Activated CD8-positive, alpha-beta memory T cell treated with anti-CD3 and anti-CD28 coated beads, Interleukin-2, amount 50 U/mL, for 4 hours (primary cell): ENCODE measurements at places on chromosomes 5 and 9.

DNA sequence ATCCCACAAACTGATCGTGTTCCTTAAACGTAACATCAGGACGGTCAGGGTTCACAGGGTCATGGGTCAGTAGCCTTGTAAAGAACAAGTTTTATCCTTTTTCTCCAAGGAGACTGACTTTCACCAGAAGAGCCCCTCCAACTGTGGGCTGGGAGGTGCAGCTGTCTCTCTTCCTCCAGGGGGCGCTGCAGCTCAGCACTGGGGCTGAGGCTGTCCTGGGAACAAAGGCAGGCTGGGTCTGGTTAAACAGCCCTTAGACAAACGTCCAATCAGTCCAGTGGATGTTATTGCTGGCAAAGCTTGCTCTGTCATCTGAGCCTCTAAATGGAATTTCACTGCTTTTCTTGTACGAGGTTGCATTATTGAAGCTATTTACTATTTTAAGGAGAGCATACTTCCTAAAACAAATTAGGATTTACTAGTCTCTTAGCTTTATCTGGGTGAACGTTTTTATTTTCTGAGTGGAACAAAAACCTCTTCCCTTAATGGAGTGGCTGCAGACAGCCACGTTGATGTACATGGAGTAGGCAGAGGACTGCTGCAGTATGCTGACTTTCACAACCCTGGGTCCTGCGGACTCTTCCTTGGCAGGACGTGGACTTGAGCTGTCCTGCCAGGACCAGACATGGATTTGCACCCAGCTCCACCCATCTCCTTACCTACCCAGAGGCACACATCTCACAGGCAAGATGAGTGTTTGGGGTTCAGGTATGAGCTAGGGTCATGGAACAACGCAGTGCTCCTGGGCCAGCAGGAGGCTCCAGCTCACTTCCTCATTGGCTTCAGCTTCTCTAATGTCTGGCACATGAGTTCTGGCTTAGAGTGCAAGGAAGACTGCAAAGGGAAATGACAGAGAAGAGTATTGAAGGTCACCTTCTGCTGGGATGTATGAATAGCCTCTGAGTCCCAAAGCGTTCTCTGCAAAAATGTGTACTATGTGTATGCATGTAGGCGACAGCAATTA lies 7.8 kb downstream of the EXOSC2 start:
- DNase-seq: peak; percentile 70

- DNase-seq: no peak
These were observed 72.0 kb upstream of the ENTREP1 start for GRCh38 chr9:69253057-69253456.

GRCh38 chr9:92414566-92414965 lies 9.7 kb downstream of the OMD start:
- DNase-seq: no peak

DNA sequence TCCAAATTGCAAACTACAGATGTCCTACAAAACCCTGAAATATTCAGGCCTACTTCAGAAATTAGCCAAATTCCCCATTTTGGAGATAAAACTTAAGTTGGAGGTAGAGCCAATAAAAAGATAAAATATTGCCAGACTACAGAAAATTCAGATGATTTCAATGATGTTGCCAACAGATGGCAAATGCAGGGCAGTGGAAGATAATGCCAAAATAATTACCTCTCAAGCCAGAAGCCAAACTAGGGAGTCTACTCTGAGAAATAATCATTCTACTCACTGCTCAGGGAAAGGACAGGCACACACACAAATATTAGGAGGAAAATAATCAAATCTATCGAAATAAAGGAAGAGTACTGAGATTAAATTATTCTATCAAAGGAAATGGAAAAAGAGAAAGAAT lies 347.5 kb upstream of the CCNG1 start:
- DNase-seq: no peak

DNA sequence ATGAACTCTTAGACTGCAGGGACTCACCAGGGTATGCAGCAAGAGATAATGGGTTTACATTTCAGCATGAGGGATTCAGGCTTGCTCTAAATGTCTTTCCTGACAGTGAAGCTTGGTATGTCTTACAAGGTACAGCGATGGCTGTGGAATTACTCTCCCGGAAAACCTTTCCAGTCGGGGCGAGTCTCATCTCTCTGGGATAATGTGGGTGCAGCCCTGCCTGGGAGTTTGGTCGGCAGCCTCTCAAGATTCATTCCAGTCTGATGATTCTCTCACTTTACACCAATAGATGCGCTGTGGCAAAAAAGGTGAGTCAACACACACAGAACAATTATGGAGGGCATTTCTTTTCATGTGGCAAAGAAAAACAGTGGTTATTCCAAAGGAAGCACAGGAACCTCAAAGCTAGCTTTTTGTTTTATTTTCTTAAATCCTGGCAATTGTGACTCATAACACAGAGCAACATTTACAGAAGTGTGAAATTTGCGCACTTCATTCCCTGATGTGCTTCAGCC lies 190.3 kb downstream of the DCP2 start:
- DNase-seq: no peak

GRCh38 chr9:12718482-12719026 lies 25.4 kb downstream of the TYRP1 start:
- DNase-seq: no peak

- no peak for DNase-seq
These were observed 9.2 kb upstream of the SLC12A7 start for GRCh38 chr5:1121044-1121443.
